Stimulated activated CD8-positive, alpha-beta memory T cell treated with anti-CD3 and anti-CD28 coated beads, Interleukin-15, amount 100 ng/mL, for 4 hours (primary cell): ENCODE measurements at places on chromosomes 1 and 21.

DNA sequence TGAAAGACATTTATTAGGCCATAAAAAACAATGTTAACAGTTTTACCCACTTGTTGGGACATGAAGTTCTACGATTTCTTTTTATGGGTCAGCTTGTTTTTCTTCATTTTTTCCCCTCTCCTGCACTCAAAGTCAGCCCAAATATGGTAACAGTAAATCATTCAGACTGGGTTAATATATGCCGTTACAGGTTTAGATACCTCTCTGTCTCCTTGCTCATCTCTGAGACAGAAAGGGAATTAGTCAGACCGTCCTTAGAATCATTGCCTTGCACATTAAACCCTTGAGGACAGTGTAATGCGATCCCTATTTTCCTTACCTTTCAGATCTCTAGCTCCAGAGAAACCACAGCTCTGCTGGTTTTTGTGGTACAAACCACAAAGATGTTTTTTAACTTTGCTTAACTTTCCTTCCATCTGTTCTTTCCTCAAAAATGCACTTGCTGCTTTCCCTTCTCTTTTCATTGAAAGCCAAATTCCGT is 613.3 kb downstream of the PLPP3 start:
- no peak for DNase-seq

- no peak for DNase-seq
Observed at GRCh38 chr21:18759751-18760161, 356.2 kb upstream of the TMPRSS15 start.

DNA sequence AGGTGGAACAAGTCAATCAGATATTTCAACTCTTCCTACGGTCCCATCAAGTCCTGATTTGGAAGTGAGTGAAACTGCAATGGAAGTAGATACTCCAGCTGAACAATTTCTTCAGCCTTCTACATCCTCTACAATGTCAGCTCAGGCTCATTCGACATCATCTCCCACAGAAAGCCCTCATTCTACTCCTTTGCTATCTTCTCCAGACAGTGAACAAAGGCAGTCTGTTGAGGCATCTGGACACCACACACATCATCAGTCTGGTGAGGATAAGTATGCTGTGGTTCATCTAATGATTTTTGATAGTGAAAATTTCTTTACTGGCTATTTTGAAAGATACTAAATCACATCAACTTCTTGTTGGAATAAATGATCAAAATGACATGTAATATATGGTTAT is 67.7 kb upstream of the MPC2 start:
- no peak for DNase-seq

DNA sequence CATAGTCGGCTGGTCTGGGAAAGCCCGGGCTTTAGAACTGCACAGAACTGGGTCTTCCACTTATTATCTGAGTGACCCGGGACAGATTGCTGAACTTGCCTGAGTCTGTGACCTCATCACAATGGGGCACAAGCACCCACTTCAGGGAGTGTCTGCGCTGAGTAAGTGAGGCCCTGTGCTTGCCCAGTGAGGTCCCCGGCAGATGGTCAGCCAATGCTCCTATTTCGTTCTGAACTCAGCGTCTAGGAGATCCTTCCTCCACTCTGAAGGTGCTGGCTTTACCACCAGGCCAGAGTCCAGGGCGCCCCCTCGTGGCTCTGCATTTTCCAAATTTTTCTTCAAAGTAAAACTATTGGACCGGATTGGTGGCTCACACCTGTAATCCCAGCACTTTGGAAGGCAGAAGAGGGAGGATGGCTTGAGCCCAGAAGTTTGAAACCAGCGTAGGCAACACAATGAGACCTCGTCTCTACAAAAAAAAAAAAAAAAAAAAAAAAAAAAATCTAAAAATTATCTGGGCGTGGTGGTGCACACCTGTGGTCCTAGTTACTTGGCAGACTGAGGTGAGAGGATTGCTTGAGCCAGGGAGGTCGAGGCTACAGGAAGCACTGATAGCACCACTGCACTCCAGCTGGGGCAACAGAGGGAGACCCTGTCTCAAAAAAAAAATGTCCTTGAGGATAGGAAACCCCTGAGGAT is 61.7 kb downstream of the FCRL5 start:
- DNase-seq: no peak

DNA sequence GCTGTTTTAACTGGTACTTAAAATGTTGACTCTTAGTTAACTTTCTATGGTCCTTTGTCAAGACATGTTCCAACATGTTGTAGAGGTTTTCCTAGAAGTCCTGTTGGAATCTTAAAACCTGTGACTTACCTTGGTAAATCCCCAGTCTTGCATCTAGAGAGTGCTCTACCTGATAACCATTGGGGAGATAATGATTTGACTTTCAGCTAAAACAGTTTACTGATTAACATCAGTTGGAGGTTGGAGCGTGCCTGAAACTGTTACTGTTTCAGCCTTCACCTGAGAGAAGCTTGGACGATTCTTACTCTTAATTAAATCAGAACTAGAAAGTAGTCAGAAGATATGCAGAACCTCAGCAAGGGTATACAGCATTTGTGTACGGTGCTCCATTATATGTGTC is 8.8 kb downstream of the MDM4 start:
- no peak for DNase-seq

- DNase-seq: no peak
Observed at GRCh38 chr1:17162941-17163340, 42.0 kb upstream of the PADI1 start.

DNA sequence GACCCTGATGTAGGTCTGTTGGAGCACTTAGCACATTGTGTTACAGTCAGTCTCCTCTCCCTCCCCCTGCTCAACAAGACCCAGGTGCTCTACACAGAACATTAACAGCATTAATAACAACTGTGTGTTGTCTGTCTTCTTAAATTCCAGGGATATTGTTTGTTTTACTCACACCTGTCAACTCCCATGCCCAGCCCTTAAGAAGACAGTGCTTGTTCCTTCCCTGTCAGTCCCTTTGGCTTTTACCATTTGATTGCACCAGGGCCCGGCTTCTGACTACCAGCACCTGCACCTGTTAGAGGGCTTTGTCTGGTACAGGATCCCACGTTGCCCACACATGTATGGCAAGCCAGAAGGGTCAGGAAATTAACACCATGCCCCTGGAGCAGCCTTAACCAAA is 11.7 kb downstream of the RIMKLA start:
- DNase-seq: no peak

- DNase-seq: no peak
Observed at GRCh38 chr1:228935198-228935663, 200.0 kb downstream of the RHOU start.

DNA sequence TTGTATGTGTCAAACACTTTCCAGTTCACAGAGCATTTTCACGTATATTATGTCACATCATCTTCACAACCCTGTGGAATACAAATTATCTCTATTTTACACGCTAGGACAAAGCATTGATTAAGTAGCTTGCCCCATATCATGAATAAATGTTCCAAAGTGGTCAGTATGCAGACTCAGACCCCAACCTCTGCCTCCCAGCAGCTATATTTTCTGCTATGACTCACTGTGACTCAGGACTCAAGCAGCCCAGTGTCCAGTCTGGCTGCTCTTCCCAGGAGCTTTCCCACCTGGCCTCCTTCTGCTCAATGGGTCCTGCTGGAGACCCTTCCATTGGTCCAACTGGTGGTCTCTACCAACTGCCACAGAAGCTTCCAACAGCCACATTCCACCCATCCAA is 56.0 kb upstream of the RAP1A start:
- DNase-seq: no peak

DNA sequence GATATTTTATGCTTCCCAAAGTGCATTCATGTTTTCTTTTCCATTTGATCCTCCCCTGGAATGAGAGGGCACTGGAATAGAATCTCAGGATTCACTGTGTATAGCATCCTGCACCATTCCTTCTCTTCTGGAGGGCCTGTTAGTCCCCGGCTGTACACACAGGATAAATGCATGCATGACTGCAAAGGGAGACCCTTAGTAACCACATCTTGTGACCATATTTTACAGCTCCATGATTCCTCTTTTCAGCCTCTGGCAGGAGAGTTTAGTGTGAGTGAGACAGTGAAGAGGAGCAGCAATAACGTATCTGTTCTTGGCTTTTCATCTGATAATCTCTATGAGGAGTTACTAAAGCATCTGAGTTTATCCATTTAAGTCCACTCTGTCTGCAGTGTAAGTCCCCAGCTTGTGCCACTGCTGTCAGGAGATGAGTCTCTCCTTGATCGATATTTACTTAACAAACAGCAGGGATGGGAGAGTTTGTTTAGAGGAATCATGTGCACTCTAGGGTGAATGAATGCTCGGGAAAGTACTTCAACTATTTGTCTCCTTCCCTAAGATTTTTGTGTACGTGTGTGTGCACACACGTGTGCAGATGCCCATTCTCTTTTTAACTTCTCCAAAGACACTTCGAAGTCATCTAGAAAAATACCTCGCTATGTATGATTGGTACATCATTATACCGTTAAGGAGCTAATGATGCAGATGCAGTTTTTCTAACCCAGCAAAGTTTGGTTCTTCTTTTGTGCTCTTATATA is 41.1 kb downstream of the PROX1 start:
- no peak for DNase-seq

DNA sequence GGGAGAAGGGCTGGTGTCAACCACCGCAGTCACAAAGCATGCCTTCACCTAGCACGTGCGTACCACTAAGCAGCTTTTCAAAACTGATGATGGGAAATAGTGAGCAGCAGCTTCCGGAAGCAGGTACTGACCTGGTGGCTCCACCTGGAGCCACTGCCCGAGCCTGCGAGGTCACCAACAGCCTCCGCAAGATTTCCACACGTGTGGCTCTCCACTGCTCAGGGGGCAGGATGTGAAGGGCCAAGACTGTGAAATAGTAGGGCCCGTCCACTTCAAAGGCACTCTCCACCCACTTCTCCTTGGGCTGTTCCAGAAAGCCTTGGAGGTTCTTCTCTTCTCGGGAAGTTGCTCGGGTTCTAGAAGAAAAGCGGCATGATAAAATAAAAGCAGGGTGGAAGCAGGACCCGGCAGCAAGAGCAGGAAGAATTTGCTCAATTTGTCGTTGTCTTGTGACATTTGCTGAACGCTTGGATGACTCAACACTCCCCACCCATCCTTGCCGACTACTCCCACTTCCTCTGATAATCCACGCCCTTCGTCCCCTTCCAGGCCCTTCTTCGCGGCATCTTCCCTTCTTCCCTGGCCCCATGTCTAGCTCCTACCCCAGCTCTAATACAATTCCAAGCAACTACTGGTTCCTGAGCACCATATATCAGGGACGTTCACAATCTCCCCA is 124.9 kb upstream of the IFFO2 start:
- no peak for DNase-seq

DNA sequence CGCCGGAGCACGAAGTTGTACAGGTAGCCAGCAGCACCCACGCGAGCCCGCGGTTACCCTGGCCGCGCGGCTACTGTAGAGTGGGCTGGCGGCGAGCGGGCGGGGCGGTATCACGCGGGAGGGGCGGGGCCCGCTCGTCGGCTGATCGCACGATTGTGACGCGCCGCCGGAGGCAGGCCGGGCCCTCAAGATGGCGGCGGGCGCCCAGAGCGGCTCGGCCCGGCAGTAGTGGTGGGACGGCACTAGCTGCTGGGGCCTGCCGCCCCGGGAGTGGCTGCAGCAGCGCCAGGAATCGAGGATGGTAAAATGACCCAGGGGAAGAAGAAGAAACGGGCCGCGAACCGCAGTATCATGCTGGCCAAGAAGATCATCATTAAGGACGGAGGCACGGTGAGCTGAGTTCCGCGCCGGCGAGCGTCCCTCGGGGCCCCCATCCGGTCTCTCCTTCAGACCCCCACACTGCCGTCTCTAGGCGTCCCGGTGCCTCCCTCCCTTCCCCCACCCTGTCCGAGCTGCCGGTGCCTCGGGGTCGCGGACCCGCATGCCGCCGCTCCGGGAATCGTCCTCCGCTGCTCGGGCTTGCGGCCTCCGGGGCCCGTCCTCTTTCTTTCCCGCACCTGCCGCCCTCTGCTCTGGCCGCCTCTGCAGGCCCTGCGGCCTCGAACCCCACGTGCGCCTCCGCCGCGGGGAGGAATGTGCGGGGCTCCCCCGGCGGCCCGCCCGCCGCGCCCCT is 68.3 kb downstream of the SLC35A3 start:
- DNase-seq: peak; percentile 81

DNA sequence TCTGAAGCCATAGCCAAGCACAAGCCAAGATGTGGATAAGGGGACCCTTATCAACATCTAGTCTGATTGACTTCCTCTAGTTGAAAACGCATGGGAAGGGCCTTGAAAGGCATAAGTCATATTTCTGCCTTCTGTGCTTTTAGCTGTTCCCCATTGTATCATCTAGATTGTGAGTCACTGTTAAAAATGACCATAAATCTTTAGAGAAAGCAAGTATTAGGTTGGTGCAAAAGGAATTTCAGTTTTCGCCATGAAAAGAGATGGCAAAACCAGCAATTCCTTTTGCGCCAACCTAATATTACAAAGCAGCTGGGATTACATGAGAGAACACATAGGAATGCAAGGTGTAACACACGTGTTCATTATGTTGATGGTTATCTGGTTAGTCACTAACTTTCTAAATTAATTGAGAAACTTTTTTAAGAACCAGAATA is 63.6 kb downstream of the CLIC6 start:
- no peak for DNase-seq
